ENCODE measurements at places on chromosomes 5 and 9.

DNA sequence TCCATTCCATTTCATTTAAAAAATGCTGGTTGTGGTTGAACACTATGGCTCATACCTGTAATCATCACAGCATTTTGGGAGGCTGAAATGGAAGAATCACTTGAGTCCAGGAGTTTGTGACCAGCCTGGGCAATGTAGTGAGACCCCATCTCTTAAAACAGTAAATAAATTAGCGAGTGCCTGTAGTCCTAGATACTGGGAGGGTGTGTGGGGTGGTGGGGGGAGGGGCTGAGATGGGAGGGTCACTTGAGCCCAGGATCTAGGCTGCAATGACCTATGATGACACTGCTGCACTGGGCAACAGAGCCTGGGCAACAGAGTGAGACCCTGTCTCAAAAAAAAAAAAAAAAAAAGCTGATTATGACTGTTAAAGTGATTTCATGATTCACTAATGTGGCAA, 29.1 kb downstream of the DDX46 start:
- no peak overlapping the region for H3K4me3 ChIP-seq
- H3K27me3 ChIP-seq: no peaks in the 10 kb centered on the region
- H3K27ac ChIP-seq: no peak overlapping the region
- no peak for DNase-seq

GRCh38 chr5:34598177-34598794, 57.8 kb upstream of the RAI14 start:
- peak; percentile 96 for DNase-seq
- H3K4me3 ChIP-seq: no peak overlapping the region
- peaks cover 14% of the 10 kb centered on the region for H3K4me1 ChIP-seq
- H3K27me3 ChIP-seq: no peaks in the 10 kb centered on the region

- H3K4me1 ChIP-seq: peaks cover 15% of the 10 kb centered on the region
- H3K27ac ChIP-seq: no peak overlapping the region
- H3K36me3 ChIP-seq: no peaks in the 10 kb centered on the region
- H3K4me3 ChIP-seq: no peak overlapping the region
- no peaks in the 10 kb centered on the region for H3K27me3 ChIP-seq
Measured at GRCh38 chr5:98416541-98416940, 356.9 kb upstream of the RGMB start.

GRCh38 chr9:17906841-17907778, 328.2 kb downstream of the SH3GL2 start:
- H3K4me1 ChIP-seq: no peaks in the 10 kb centered on the region
- no peak overlapping the region for H3K4me3 ChIP-seq
- peaks cover 25% of the 10 kb centered on the region for H3K27me3 ChIP-seq

DNA sequence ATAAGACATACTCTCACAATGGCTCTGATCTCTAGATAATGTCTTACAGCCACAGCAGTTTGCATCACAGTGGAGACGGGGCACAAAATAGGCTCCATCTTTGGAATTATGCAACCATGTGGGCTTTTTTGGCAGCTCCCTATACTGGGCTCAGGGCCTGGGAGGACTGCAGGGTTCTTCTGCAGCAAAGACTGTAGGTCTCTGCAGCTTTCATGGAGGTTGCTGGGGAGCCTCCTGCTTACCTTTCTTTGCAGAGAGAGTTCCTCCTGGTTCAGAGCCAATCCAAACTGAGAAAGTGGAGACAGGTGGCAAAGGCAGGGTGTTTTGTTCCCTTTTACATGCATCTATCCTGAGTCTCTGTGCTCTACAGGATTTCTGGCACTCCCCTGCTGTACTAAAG, 558.0 kb downstream of the TLR4 start:
- no peaks in the 10 kb centered on the region for H3K4me1 ChIP-seq
- H3K4me3 ChIP-seq: no peak overlapping the region
- no peak for DNase-seq
- no peaks in the 10 kb centered on the region for H3K27me3 ChIP-seq
- no peak overlapping the region for H3K27ac ChIP-seq

GRCh38 chr5:132019857-132020555, 8.5 kb upstream of the ACSL6 start:
- H3K4me1 ChIP-seq: no peaks in the 10 kb centered on the region
- no peaks in the 10 kb centered on the region for H3K36me3 ChIP-seq
- H3K27me3 ChIP-seq: peaks cover 30% of the 10 kb centered on the region

GRCh38 chr5:113719549-113719948, 206.1 kb downstream of the YTHDC2 start:
- DNase-seq: no peak
- H3K27ac ChIP-seq: no peak overlapping the region
- H3K36me3 ChIP-seq: no peaks in the 10 kb centered on the region

GRCh38 chr9:133539991-133540697, 5.6 kb downstream of the ADAMTSL2 start:
- peaks cover 50% of the 10 kb centered on the region for H3K27me3 ChIP-seq
- no peak overlapping the region for H3K27ac ChIP-seq
- no peak overlapping the region for H3K4me3 ChIP-seq

DNA sequence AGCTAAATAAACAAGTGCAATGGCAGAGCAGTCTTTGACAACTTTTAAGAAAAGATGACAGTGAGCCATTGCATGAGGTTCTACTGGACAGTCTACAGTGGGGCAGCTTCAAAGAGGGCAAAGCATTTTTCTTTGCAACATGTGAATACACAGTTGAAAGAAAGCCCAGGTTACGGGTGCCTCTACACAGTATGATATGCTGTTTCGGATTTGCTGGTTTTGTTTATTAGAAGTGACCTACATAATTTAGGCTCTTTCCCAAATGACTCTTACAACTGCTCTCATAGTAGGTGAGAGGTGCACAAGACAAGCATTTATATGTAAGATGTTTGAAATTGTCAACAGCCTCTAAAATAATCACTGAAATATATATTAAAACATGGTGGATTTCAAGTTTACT, 62.4 kb downstream of the MEF2C start:
- no peak overlapping the region for H3K4me3 ChIP-seq
- peaks cover 1% of the 10 kb centered on the region for H3K4me1 ChIP-seq
- no peaks in the 10 kb centered on the region for H3K27me3 ChIP-seq

- no peak for DNase-seq
- no peak overlapping the region for H3K4me3 ChIP-seq
- no peaks in the 10 kb centered on the region for H3K4me1 ChIP-seq
- no peaks in the 10 kb centered on the region for H3K27me3 ChIP-seq
Measured at GRCh38 chr5:13328316-13328715, 616.2 kb downstream of the DNAH5 start.

GRCh38 chr5:42429694-42430093, 6.5 kb downstream of the GHR start:
- no peaks in the 10 kb centered on the region for H3K4me1 ChIP-seq
- no peaks in the 10 kb centered on the region for H3K27me3 ChIP-seq
- DNase-seq: no peak
- H3K36me3 ChIP-seq: no peaks in the 10 kb centered on the region
- no peak overlapping the region for H3K27ac ChIP-seq
- no peak overlapping the region for H3K4me3 ChIP-seq

DNA sequence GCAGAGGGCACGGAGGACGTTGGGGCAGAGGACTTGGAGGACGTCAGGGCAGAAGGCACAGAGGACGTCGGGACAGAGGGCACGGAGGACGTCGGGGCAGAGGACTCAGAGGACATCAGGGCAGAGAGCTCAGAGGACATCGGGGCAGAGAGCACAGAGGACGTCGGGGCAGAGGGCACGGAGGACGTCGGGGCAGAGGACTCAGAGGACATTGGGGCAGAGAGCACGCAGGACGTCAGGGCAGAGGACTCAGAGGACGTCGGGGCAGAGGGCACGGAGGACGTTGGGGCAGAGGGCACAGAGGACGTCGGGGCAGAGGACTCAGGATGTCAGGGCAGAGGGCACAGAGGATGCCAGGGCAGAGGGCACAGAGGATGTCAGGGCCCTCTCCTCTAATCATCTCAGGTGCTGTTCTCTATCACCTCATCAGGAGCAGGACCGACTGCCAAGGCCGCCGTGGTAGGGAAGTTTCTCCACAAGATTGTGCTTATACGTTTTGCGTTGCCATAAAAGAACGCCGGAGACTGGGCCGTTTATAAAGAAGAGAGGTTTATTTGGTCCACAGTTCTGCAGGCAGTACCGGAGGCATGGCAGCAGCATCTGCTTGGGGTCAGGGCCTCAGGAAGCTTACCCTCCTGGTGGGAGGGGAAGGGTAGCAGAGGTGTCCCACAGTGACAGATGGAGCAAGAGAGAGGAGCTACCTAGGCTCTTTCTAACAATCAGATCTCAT, 29.4 kb upstream of the ADAMTS2 start:
- no peak overlapping the region for H3K27ac ChIP-seq
- H3K27me3 ChIP-seq: no peaks in the 10 kb centered on the region
- H3K36me3 ChIP-seq: no peaks in the 10 kb centered on the region
- H3K4me3 ChIP-seq: no peak overlapping the region
- DNase-seq: no peak

GRCh38 chr5:174589599-174589998, 134.8 kb upstream of the MSX2 start:
- H3K27me3 ChIP-seq: no peaks in the 10 kb centered on the region
- H3K4me1 ChIP-seq: peaks cover 2% of the 10 kb centered on the region
- H3K36me3 ChIP-seq: no peaks in the 10 kb centered on the region
- no peak overlapping the region for H3K4me3 ChIP-seq
- DNase-seq: no peak
- H3K27ac ChIP-seq: no peak overlapping the region

DNA sequence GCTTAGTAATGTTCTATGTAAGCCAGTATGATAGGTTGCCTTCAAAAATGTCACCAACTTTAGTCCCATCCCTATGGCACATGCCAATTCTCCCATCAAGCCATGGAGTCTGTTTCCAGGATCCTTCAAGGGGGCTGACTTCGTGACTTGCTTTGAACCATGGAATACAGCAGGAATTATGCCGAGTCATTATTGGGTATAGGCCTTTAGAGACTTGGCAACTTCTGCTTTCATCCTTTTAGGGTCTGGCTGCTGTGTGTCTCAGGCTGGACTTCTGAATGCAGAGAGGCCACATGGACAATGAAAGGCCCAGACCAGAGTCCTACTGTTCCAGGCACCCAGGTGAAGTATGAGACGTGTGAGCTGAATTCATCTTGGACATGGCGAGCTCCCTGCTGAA, 109.8 kb downstream of the DENND1A start:
- no peaks in the 10 kb centered on the region for H3K4me1 ChIP-seq
- no peak overlapping the region for H3K27ac ChIP-seq
- H3K36me3 ChIP-seq: no peaks in the 10 kb centered on the region
- no peak for DNase-seq

- no peaks in the 10 kb centered on the region for H3K4me1 ChIP-seq
- H3K27ac ChIP-seq: no peak overlapping the region
- H3K36me3 ChIP-seq: no peaks in the 10 kb centered on the region
- no peaks in the 10 kb centered on the region for H3K27me3 ChIP-seq
Measured at GRCh38 chr5:102090770-102091169, 205.3 kb downstream of the SLCO4C1 start.

- no peaks in the 10 kb centered on the region for H3K27me3 ChIP-seq
- H3K4me1 ChIP-seq: peaks cover 4% of the 10 kb centered on the region
- no peaks in the 10 kb centered on the region for H3K36me3 ChIP-seq
Measured at GRCh38 chr5:181194489-181195248, 10.3 kb downstream of the TRIM7 start.

DNA sequence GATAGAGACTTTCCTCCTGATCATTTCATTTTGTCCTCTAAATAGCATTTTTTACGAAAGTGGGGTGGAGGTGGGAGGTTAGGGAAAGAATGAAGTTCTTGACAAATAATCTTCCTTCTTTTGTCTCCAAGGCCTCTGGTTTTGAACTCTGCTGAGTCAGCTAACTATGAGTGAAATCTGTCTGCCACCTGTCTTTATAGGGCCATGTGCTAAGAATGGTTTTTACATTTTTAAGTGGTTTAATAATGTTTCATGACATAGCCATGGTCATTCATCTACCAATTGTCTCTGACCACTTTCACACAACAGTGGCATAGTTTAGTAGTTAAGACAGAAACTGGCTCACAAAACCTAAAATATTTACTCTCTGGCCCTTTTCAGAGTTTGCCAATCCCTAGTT, 7.6 kb downstream of the MAN2A1 start:
- peaks cover 13% of the 10 kb centered on the region for H3K4me1 ChIP-seq
- H3K4me3 ChIP-seq: no peak overlapping the region
- no peaks in the 10 kb centered on the region for H3K27me3 ChIP-seq
- no peak for DNase-seq
- no peaks in the 10 kb centered on the region for H3K36me3 ChIP-seq
- no peak overlapping the region for H3K27ac ChIP-seq

DNA sequence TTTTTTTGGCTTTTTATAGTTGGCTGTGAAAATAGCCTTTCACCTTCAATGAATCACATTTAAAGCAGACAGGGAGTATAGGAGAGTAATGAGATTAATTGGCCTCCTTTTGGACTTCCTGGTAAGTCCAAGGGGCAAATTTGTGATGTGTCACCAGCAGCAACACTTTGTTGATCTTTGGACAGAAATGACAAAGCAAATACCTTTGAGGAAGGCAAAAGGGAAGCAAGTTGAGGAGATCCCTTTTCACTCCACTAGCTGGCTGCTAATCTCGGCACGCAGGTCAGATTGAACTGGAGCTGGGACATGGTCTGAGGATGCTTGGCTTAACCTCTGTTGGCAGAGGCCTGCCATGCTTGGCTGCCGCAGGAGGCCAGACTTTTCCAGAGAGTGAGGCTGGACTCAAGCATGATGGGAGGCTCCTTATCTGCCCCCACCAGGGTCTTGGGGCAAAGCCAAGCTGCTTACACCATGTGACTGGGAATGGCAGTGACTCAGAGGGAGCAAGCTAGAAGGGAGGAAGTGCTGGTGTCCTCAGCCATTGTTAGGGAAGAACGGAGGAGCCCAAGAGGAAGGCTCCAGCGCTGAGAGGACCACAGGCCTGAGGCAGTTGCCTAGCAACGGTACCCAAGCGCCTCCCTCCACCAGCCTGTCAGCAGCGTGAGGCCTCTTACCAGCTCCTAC, 174.5 kb upstream of the MAP1B start:
- H3K4me1 ChIP-seq: peaks cover 10% of the 10 kb centered on the region
- no peak overlapping the region for H3K27ac ChIP-seq
- DNase-seq: peak; percentile 67
- no peaks in the 10 kb centered on the region for H3K36me3 ChIP-seq
- H3K27me3 ChIP-seq: peaks cover 7% of the 10 kb centered on the region

DNA sequence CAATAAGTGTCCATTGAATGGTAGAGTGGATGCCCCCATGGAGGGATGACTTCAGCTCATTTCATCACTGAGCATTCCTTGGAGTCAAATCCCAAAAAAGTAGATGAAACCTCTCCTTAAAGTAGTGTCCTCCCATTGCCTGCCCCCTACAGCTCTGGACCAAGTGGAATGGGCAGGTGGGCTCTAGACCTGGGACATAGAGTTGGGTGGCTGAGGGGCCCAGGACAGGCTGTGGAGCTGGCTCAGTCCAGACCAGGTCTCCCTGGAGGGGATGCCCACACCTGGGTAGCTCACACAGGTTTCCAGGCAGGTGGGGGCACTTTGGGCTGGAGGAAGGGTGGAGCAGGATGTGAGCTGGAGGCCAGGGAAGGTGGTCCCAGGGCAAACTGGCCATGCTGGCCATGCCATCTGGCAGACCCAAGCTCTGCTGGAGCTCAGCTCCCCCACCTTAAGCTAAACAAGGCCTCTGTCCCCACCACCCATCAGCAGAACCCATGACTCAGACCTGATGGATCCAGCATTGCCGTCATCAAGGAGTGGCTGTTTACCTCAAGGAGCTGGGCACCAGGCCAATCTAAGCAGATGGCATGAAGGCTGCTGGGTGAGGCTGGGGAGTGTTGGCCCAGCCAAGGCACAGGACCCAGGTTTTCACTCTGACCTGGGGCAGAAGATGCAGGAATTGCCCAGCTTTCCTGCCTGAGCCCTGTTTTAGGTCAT, 6.2 kb upstream of the SPINK4 start:
- peaks cover 18% of the 10 kb centered on the region for H3K4me1 ChIP-seq
- no peaks in the 10 kb centered on the region for H3K27me3 ChIP-seq
- peak overlapping the region; percentile 65 for H3K27ac ChIP-seq
- H3K4me3 ChIP-seq: no peak overlapping the region
